ENCODE measurements at places on chromosomes 2 and 18.

- no peak for DNase-seq
These were observed 81.0 kb upstream of the EPAS1 start for GRCh38 chr2:46216213-46216612.

GRCh38 chr2:197993830-197994229 is 189.4 kb downstream of the PLCL1 start:
- no peak for DNase-seq

- DNase-seq, result no peak
These were observed 54.2 kb upstream of the FRZB start for GRCh38 chr2:182920631-182921056.

GRCh38 chr2:38075507-38076151 is at the start of gene CYP1B1:
TSS of gene CYP1B1 (minus strand) at chr2:38076151. CDS start at chr2:38075388, 763 bp downstream.
- no peak for DNase-seq

DNA sequence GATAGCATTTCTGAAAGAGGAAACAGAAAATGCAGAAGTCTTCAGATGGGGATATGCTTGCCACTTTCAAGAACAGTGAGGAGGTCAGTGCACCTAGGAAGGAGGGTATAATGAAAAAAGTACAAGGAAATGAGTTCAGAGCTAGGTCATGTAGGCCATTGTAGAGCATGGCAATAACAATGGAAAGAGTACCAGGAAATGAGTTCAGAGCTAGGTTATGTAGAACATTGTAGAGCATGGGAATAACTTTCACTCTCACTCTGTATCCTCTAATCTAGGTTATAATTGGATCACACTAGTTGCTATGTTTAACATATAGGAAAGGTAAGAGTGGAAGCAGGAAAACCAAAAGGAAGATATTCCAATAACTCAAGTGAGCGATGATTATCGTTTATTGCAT is 12.3 kb downstream of the SCG2 start:
- DNase-seq, result no peak

GRCh38 chr2:158965107-158965506 is 3.3 kb upstream of the TANC1 start:
- DNase-seq, result no peak

- no peak for DNase-seq
These were observed 49.8 kb downstream of the ADD2 start for GRCh38 chr2:70718241-70718640.

DNA sequence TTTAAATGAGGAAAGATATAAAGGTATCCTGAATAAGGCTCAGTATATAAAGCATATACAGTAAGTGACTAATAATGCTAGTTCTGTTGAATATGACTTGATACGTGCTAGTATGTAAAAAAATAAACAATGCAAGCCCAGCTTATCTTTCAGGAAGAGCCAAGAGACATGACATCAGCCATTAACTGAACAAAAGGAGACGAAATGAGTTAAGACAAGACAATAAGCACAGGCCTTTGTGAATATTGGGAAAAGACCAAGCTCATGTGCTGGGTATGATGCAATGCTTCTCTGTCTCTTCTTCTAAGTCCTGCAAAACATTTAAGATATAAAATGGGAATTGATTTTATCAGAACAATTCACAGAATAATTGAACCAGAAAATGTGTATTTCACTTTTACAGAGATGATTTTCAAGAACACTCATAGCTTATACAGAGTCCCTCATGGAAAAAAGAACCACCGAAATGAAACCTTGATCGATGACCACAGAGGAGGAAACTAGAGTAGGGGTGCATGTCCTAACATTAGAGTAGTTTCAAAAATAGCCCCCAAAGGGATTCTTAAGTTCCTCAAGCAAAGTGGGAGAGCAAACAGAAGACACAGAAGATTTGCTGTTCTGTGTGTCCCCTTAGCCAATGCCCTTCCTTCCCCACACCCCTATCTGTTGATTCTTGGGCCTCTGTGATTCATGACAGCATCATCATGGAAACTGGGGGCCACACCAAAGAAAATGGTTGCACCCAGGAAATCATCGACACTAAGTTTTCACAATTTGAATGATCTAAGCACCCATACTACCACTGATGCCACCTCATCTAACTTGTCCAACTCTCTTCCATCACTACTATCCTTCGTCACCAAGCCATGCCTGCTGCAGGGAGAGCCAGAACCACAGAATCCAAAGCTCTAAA is 68.0 kb upstream of the CRIM1 start:
- no peak for DNase-seq

- no peak for DNase-seq
These were observed 6.1 kb upstream of the PCBP1 start for GRCh38 chr2:70081221-70081620.

GRCh38 chr18:42363446-42364441 is 408.7 kb downstream of the PIK3C3 start:
- no peak for DNase-seq

Data from CD4-positive, alpha-beta T cell treated with Interferon gamma for 1 hour (primary cell).